ENCODE measurements at places on chromosomes 16 and 17.

GRCh38 chr16:14562691-14563491, 67.2 kb downstream of the PARN start:
- no peak for DNase-seq

- no peak for DNase-seq
Observed at GRCh38 chr17:17405673-17406072, 71.1 kb upstream of the MED9 start.

DNA sequence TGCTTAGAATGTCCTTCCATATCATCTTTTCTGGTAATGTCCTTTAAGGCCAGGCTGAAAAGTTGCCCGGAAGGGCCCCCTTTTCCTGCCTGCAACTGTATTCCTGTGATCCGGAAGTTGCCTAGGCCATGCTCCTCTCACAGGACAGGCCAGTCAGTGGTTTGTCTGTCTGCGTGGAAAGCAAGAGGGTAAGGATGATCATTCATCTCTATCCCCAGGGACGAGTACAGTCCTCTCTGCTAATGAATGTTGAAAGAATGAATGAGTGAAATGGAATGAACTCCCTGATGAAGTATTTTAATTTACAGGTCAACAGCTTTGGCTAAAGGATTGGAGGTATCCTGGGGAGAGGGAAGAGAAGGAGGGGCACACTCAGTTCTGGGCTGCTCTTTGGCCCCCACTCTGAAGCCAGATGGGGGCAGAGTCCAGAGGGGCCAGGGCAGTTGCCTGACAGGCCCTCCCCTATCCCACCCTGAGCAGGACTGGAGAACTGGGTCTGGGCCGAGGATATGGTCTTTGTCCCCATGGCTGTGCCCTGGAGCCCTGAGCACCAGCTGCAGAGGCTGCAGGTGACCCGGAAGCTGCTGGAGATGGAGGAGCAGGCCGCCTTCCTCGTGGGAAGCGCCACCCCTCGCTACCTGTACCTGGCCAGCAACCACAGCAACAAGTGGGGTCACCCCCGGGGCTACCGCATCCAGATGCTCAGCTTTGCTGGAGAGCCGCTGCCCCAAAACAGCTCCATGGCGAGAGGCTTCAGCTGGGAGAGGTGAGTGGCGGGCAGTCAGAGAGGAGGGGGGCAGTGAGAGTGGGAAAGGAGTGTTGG, 3.2 kb downstream of the AOC3 start:
- no peak for DNase-seq

- DNase-seq: no peak
Observed at GRCh38 chr17:32303781-32304288, 38.1 kb downstream of the C17orf75 start.

DNA sequence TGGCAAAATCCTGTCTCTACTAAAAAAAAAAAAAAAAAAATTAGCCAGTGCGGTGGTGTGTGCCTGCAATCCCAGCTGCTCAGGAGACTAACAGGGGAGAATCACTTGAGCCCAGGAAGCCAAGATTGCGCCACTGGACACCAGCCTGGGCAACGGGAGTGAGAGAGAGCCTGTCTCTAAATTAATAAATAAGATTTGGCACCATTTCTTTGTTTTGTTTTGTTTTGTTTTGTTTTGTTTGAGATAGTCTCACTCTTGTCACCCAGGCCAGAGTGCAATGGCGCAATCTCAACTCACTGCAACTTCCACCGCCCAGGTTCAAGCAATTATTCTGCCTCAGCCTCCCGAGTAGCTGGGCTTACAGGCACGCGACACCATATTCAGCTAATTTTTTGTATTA, 9.4 kb upstream of the GAST start:
- no peak for DNase-seq

DNA sequence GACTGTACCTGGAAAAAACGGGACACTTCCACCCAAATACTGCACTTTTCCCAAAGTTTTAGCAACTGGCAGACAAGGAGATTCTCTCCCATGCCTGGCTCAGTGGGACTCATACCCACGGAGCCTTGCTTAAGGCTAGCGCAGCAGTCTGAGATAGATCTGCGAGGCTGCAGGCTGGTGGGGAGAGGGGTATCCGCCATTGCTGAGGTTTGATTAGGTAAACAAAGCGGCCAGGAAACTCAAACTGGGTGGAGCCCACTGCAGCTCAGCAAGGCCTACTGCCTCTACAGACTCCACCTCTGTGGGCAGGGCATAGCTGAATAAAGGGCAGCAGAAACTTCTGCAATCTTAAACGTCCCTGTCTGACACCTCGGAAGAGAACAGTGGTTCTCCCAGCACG, 44.8 kb downstream of the UTP18 start:
- DNase-seq: no peak

DNA sequence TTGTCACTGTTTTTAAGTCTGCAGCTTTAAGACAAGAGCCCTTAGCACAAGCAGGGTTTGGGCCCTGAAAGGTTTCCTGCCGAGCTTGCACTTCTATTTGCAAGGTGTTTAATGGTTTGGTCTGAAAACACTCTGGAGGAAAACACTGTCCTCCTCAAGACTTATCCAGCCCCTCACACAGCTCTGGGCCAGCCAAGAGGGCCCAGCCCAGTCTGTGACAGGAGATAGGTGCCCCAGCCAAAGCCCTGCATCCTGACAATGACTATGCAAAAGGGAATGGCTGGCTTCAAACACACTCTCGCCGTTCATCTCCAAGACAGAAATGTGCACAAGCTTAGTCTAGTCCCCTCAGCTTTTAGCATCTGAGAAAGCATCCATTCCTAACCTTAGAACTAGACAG, 26.9 kb downstream of the MPG start:
- no peak for DNase-seq

DNA sequence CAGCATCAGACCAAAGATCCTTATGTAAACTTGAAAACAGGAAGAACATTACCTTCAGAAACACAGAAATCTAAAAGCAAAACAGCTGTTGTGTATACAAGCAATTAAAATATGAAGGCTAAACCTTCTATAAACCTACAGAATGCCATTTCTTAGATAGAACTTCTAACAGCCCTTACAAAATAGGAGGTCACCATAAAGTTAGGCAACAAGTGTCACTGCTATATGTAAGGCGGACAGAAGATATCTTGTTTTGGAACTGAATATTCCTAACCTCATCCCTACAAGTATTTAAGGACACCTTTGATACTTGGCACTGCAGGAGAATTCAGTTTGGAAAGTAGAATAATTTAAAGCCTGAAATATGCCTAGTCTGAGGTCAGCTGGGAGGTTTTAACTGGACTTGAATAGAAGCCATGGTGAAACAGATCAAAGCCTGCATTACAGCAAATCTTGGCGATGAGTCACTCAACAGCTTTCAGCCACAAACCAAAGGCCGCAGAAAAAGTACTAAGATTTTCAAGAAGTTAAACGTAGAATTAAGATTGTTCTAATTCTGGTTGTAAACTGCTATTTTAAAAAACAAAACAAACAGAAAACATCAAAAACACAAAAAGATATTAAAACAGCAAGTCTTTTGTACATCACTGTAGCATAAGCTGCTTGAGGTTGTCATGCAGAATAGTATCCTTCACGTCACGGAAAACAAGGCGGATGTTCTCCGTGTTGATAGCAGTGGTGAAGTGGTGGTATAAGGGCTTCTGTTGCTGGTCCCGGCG, 42.7 kb downstream of the GNA13 start:
- DNase-seq: no peak

GRCh38 chr16:27080895-27081294, 14.2 kb downstream of the C16orf82 start:
- no peak for DNase-seq

GRCh38 chr17:30519707-30520106, 42.5 kb downstream of the GOSR1 start:
- no peak for DNase-seq

DNA sequence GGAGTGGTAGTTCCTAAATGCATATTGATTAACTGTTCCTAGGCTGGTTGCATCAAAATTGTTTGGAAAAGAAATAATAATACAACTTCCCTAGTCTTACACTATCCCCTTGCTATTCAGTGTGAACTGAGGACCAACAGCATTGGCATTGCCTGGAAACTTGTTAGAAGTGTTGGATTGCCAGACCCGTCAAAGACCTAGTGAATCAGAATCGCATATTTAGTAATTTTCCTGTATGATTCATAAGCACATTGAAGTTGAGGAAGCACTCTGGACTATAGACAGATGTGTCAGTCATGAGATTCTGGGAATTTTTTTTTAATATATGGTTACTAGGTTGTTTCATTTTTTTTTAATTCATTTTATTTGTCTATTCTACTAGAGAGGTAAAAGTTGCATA, 34.7 kb upstream of the KCNJ16 start:
- DNase-seq: no peak

GRCh38 chr16:77919761-77920415, 102.5 kb upstream of the CLEC3A start:
- no peak for DNase-seq

DNA sequence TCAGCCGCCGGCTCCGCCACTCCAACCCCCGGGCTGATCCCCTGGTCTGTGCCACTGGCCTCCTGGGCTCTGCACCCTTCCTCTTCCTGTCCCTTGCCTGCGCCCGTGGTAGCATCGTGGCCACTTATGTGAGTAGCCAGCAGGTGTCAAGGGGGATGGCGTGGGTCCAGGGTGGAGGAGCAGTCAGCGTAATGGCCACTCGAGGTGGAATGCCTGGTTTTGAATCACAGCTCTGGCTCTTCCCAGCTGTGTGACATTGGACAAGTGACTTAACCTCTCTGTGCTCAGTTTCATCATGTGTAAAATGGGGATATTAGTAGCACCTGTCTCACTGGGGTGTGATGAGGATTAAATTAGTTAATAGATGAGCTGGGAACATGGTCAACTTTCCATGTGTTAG, 2.4 kb upstream of the LAT start:
- no peak for DNase-seq

GRCh38 chr17:44066204-44066930, at the start of gene LSM12:
Gene LSM12 (minus strand): TSS chr17:44066671. CDS start chr17:44066587, 84 bp downstream.
- DNase-seq: peak; percentile 84

DNA sequence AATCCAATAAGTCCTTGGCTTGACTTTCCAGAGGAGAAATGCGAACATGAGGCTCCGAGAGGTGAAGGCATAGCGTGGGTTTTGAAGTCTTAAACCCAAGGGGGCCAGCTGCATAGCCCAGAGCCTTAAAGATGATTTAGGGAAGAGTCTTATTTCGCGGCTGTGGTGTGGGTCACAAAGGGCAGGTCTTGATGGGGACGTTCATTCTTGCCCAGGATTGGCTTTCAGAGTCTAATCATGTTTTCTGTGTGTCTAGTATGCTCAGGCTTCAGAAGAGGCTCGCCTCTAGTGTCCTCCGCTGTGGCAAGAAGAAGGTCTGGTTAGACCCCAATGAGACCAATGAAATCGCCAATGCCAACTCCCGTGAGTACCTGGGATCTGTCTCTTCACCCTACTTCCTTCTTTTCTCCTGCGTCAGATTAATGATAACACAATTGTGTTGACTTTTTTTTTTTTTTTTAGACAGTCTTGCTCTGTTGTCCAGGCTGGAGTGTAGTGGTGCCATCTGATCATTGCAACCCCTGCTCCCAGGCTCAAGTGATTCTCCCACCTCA, 951 bp downstream of the RPL19 start:
- no peak for DNase-seq

- DNase-seq: no peak
Observed at GRCh38 chr17:83068641-83069570, 10.5 kb upstream of the METRNL start.

- DNase-seq: no peak
Observed at GRCh38 chr16:88839745-88840599, 16.8 kb downstream of the GALNS start.

DNA sequence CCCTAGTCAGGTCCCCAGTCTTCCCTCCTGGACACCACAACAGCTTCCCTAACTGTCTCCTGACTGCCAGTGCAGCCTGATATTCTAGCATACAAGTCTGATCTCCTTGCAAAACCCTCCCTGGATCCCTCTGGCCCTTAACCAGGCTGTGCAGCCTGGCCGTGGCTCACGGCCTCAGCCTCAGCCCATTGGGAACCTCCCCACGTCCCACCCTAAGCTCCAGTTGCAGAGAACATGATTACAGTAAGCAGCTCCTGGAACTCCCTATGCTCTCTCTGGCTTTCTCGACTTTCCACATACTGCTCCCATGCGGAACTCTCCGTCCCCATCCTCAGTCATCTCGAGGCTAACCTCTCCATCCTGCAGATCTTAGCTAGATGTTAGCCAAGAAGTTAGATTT, 13.0 kb downstream of the ALOX12B start:
- no peak for DNase-seq

- DNase-seq: no peak
Observed at GRCh38 chr17:77951123-77951522, 7.4 kb upstream of the TNRC6C start.

- no peak for DNase-seq
Observed at GRCh38 chr17:18315562-18315922, 449 bp downstream of the SMCR8 start.

GRCh38 chr17:39622380-39623006, 4.3 kb upstream of the PPP1R1B start:
- DNase-seq: peak; percentile 45

- no peak for DNase-seq
Observed at GRCh38 chr17:65005858-65006257, 50.7 kb downstream of the GNA13 start.

DNA sequence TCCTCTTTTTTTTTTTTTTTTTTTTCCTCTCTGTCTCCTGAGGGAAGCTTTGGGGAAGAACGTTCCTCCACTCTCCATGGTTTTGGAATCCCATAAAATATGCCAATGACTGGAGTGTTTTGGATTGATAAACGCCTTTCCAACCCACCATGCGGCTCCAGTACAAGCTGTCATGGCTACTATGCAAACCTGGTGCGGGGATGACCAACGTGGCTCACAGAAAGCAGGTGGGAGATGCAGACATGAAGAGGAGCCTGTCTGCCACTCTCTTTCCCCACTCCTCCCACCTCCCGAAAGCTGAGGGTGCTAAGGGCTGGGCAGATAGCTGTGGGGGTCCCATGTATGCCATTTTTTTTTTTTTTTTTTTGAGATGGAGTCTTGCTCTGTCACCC, 69.9 kb upstream of the SEC14L1 start:
- DNase-seq: no peak

GRCh38 chr16:68257251-68257905, 6.9 kb upstream of the SLC7A6 start:
- DNase-seq: no peak

GRCh38 chr16:66324815-66325515, 41.5 kb upstream of the CDH5 start:
- no peak for DNase-seq

GRCh38 chr17:43928609-43929008, 13.7 kb downstream of the PPY start:
- no peak for DNase-seq

DNA sequence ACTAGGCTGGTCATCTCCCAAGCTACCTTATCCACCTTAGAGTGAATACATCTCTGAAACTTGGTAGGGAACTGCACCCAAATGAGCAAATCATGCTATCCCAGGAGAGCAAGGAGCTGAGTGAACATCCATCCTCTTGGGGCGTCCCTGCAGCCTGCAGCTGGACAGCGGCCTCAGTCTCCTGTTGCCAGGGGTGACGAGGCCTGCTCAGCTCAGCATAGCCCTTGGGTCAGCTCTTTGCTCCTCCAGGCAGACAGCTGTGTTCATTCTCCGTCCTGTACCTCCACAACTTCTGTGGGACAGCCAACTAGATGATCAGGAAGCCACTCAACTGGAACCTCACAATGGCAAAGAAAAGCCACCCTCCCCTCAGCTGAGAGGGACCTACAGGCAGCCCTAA, 111.9 kb downstream of the SOCS1 start:
- DNase-seq: no peak

- DNase-seq: no peak
Observed at GRCh38 chr16:47481698-47482374, 20.7 kb downstream of the PHKB start.
